NCI-H446 (cell line): ENCODE measurements at places on chromosomes 7 and 10.

- no peak for DNase-seq
Observed at GRCh38 chr7:23012908-23013714, 819 bp downstream of the HYCC1 start.

DNA sequence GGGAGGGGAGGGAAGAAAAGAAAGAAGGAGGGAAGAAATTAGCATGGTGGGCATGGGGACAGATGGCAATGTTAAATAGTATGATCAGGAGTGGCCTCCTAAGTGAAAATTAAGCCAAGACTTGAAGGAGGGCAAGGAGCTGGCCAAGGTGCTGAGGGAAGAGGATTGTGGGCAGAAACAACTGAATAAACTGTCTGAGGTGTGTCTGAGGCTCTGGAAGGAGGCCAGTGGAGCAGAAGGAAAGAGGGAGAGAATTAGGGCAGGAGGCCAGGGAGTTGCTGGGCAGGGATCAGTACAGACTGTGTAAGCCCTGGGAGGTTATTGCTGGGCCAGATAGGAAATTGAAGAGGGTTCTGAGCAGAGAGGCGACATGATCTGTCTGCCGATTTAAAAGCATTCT, 40.6 kb upstream of the VKORC1L1 start:
- DNase-seq = no peak

DNA sequence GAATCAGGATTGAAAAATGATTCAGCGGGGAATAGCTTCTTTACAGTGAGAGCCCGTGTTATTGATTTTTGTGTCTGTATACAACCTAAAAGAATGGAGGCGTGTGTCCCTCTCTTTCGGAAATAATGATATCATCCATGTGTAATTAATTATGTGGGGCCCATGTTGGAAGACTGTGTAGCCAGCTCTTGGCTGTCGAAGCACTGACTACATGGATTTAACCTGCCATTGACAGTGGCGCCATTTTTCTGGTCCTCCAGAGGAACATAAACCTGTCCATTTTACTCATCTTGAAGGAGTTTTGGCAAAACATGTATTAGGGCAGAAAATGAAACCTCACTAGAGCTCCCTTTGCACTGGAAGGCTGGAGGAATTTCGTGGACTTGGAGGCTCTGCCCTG, 119.6 kb downstream of the ITIH5 start:
- no peak for DNase-seq

DNA sequence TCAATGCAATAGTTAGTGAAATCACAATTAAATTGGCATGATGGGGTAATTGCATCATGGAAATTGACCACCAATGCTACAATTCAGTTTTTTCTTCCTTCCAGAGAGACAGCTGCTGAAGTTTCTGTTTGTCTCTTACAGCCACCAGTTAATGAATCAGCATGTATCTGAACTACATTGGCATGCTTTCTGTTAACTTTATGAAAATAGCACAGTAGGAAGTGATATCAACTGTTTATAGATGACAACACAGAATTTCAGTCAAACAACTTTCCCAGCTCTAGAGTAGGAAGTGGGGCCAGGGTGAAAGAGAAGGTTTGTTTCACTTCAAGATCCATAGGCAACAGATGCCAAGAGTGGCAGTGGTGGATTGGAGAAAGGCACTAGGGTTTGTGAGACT, 339.6 kb upstream of the VWC2 start:
- DNase-seq = no peak

DNA sequence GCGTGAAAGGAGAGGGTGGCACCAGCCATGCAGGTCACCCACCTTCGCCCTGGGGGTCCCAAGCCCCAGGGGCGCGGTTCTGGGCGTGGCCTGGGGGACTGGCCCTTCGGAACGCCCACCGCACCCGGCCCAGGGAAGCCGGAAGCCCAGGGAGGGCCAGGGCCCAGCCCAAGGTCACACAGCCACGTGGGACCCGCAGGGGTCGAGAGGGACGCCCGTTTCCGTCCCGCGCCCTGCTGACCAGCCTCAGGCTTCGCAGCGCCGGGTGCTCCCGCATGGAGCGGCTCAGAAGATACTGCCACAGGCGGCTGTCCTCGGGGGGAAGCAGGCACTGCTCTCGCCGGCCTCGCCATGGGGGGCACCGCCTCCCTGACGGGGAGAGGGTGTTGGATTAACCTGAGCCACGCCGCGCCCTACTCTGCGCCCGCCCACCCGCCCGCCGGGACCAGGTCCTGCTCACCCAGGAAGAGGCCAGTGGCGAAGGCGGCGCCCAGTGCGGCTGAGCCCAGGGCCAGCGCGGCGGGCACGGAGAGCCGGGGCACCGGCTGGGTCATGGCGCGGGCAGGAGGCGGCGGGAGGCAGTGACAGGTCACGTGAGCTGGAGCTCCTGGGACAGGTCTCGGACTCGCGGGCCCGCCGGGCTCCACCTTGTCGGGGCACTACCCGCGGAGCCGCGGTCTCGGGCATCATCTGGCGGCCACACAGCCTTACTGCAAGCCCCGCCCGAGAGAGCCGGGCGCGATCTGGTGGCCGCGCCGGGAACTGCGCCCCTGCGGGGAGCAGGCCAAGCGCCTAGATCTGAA, at the start of gene COMTD1:
Gene COMTD1, minus strand, starts transcription at position 583 of the 803 bp plus-strand sequence. Its CDS starts 29 bp downstream, at position 554.
- peak; percentile 40 for DNase-seq

DNA sequence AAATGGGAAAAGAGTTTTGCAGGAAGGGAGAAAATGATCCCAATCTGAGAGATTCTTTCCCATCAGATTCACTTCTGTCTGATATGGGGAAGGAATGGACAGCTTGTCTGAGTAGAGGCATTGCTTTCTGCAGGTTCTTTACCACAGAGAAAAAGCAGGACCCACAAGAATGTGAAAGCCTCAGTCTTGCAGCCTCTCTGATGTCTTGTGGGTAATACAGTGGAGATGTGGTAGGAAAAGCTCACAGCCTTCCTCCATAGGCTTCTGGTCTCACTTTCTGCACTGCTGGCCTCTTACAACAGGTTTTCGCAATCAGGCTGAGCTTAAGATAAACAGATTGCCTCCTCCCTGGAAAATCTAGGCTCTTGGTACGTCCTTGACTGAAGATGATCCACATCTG, 551 bp downstream of the IFIT1 start:
- DNase-seq = no peak

DNA sequence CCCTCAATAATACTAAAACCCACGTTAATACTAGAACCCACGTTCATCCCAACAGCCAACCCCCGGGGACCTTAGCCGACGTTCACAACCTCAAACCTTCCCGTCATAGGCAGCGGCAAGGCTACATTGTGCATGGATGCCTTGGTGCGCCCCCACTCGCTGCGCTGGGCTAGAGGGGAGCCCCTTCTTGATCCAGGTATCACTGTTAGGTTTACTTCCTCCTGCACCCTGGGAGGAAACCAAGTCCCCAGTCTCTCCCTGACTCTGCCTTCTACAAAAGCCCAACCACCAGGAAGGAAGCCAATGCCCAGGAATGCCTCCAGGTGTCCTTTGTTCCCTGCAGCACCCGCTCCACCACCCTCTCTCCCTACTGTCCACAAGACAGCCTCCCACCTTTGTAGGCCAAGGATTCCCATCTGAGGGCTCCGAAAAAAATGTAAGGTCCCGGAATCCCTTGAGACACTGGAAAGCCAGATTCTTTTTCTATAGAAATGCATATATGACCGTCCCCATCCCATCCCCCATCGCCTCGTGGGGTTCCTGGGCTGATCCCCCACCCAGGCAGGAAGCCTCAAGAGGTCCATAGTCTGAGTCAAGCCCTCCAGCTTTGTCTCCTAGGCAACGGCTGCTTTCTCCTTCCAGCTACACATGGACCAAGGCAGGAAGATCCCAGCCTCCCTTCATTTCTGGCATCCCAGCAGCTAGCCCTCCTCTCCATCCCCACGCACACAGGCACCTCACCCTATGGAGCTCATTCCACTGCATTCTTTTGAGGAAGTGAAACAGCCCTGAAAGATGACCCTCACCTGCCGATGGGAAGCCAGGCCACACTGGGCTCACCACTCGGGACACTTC, 25.2 kb downstream of the CTBP2 start:
- no peak for DNase-seq

DNA sequence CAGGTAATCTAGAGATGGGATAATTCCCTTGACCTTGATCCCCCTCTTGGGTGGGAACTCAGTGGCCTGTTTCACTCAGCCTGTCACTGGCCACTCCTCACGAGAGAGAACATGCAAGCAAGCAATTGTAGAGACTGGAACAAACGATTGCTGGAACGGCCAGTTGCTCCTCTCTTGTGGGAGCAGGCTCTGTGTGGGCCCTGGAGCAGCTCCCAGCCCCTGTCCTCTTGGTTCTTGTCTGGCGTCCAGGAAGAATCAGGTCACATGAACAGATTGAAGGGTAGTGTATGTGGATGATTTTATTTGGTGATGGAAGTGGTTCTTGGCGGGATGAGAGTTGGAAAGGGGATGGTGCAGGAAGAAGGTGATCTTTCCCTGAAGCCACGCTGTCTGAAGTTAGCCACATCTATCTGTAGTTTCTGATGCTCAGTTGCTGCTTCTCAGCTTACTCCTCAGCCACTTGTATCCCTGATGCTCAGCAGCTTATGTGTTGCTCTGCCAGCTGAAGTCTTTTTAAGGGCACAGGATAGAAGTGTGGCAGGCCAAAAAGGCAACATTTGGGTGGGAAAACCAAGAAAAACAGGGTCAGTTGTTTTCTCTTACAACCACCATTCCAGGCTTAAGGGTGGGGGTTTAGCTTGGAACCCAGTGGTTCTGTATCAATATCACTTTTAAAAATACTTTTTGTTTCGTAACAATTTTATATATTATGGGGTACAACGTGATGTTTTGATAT, 15.9 kb downstream of the RNF133 start:
- DNase-seq = no peak
